Hematopoietic multipotent progenitor cell treated with erythropoietin and hydrocortisone succinate and interleukin-3 and kit ligand, for 6 days (in vitro differentiated cells): ENCODE measurements at places on chromosomes 3 and 15.

DNA sequence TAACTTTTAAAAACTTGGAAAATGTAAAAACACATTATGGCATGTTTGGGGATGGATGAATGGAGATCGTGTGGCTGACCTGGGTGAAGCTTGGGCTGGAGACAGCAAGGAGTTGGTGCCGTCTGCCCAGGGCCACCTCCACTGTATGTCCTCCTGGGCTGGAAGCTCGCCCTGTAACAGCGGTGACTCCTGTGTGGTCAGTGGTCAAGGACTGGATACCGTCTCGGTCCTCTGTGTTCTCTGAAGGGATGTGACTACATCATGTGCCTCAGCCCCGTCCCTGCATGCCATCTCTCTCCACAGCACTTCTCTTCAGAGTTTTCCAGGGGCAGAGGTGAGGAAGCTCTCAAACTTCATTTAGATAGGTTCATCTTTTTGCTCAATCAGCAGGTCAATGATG, 9.5 kb downstream of the LIMD1 start:
- DNase-seq, result no peak

DNA sequence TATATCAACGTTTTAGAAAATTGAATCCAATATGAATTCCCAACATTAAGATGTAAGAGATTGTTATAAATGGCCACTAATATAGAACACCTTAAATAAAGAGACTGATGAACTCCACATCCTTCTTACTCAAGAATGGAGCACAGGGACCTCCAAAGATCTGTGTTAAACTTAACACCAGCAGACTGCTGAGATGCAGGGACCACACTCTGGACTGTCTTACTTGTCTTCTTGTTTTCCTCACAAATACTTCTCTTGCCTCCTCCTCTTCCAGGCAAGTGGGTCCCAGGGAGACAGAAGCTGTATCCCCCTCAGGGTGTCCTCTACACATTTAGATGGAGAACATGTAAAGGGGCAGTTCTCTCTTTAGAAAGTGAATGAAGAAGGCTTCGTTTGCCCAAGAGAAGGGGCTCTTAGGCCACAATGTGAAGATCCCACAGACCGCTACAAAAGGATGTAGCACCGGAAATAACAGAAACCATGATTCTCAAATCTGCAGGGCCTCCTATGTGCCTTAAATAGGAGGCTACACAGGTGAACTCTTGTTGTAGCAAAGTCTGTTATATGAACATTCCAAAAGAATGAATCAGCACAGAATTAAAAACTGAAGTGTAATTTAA, 52.2 kb downstream of the SATB1 start:
- no peak for DNase-seq

DNA sequence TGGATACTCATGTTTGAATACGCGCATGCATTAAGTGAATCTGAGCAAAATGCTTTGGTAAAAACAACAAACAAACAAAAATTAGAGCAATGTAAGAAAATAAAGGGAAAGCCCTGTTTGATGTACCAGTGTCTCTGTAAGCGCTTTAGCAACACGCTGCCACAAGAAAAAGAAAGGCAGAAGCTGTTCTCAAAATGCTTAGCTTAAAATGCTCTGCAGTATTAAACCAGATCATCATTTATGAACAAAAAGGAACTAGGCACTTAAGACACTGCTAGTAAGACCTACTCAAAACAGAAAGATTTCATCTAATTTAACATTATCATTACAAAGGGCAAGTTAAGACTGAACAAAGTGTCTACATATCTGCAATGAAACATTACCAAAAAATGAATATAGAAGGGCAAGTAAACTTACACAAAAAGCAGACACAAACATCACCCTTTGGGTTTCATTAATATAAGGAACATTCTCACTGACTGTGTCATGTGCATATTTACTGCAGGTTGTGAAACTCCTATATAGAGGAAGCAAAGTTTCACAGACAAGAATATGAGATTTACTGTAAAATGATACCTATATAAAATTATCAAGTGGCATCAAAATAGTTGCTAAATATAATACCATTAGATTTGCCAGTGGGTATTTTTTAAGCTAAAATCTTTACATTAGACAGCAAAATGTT, 102.1 kb downstream of the FBXL22 start:
- no peak for DNase-seq

- peak; percentile 60 for DNase-seq
These were observed 19.8 kb upstream of the PIGZ start for GRCh38 chr3:196988241-196989029.

DNA sequence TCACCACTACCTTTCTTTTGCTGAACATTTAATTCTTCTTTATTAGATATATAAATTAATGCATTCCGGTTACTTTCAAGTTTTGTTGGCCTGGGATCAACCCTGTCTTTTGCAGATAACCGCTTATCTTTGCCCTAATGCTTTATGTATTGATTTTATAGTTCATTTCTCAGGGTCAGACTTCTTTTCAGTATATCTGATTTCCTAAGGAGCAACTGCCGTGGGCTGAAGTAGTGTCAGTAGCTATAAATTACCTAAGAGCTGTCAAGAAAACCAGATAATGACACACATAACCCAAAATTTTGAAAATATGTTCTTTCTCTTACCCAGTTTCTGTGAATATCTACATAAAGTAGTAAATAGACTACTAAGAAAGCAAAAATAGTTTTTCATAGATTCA, 38.0 kb downstream of the COL6A5 start:
- peak; percentile 18 for DNase-seq

- DNase-seq, result peak; percentile 82
These were observed 593 bp downstream of the CIAO2A start for GRCh38 chr15:64092864-64093626.

DNA sequence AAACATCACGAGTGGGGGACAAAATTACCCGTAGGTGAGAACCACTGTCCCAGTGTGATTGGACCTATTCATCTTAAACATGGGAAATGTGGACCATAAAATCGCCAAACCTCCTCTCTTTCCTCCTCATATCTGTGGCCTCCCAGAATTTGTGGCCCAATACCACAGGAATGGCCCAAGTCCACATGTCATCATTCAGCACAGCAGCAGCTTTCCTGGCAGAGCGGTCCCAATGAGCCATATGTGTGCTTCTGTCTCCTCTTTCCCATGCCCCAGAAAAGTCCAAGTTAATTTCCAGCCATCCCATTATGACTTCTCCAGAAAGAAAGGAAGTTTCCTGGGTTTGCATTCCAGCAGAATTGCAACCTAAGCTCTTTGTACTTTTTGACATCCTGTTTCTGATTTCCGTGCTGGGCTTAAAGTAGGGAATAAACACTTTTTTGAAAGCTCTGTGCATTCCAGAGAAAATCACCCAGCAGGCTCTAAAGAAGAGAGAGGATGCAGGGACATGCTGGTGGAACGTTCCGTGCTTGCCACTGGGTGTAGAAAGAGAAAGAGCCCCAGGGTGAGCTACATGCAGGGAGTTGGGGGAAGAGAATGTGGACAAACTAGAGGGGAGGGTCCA, 259.4 kb upstream of the PROK2 start:
- no peak for DNase-seq

DNA sequence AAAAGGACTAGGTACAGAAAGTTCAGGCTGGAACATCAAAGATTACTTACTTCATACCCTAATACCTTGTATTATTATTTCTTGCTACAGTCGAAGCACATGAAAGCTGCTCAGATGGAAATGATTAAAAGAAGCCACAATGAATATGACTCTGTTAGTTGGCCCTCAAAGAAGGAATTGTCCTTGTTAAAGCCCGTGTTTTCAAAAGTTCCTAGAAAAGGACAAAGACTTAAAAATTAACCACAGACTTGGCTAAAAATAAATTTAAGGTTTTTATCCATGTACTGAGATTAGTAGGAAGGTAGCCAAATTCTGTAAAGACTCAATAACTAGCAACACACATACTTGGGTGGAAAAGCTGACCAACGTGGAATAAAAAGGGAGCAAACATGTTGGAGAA, 251.0 kb upstream of the RARB start:
- no peak for DNase-seq

DNA sequence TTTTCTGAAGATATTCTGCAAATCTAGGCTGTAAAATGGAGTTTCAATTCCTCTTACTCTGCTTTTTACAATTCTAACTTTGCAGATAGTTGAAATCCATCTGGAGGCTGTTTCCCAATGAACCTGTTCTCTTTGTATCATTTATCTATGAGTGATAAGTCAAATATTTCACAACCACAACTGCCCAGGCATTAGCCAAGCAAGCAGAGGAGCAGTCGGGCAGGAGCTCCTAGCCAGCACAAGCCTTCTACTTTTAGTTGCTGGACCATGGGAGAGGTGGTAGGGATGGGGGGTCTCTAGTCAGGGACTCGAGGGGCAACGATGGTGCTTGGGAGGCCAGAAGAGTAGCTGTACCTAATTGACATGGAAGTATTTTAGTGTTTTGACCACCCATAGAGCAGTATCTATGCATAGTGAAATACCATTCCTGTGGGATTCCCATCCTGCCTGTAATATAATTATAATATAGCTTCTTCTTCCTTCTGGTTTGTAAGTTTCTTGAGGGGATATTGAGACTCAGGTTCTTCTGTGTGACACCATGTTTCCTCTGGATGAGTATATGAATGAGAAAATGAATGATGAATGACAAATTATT, 353.5 kb upstream of the IL12A start:
- no peak for DNase-seq

DNA sequence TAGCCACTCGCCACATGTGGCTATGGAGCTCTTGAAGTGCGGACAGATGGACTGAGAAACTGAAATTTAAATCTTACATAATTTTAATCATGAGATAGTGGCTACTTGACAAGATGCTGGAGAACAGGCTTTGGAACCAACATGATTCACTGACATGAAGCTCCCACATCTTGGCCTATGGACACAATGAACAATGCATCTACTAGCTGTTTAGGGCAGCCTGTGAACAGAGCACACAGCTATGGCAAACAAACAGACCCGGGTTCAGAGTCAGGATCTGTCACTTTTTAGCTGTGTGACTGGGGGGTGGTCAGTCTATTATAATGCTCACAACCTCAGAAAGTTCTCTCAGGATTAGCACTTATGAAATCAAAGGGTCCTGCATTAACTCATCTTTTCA, 616.6 kb downstream of the MAGI1 start:
- no peak for DNase-seq

DNA sequence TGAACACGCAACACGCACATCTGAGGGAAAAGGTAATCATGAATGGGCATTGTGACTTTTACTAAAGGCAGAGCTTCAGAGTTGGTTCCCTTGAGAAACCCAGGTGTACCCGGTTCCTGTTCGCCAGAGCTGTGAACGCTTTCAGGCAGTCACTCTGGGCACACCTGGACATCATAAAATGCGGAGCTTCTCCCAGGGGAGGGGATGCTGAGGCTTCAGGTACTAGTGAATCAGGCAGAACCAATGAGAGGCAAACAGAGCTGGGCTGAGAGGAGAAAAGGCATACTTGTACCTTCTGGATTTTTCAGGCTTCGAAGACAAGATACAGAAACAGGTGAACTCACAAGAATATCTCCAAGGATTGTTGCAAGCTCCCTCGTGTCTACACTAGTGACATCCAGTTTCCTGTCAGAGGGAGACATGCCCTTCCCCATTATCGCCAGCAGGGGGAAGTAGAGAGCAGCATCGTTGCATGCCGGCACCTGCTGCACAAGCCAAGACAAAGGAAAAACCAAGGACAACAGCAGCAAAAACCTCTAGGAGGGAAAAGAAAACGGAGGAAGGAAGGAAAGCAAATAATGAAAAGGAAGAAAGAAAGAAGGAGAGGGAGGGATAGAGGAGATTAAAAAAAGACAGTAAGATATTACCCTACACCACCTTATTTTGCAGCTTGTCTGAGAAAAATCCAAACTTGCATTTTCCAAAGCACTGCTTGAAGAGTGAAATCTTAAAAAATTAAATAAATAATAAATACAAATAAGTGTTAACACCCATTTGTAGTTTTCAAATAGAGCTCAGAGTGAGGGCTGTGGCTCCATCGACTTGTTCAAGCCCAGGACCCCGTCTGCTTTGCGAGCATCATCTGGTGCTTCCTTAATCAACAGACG, 2.0 kb downstream of the AHSG start:
- peak; percentile 81 for DNase-seq

GRCh38 chr3:64143409-64144130, 81.7 kb downstream of the PRICKLE2 start:
- no peak for DNase-seq

DNA sequence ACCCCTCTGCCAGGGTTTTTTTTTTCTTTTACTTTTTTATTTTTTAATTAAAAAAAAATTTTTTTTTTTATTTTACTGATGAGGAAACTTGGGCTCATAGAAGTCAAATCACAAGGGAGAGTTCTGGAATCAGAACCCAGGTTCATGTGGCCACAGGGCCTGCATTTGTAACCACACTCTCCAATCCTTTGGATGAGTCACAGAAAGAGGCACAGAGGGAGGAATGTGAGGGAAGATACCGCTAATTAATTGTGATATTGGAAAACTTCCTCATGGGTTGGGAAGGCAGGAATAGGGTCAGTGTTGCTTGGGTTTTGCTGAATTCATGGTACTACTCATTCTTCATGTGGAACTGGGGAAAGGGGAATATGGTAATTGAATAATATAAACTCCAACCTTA, 132.9 kb upstream of the SLC6A11 start:
- DNase-seq, result no peak

GRCh38 chr3:46467562-46467961, 2.9 kb upstream of the LTF start:
- no peak for DNase-seq

GRCh38 chr3:4587838-4588105, 94.6 kb downstream of the ITPR1 start:
- no peak for DNase-seq

GRCh38 chr3:36606871-36607765, 157.2 kb downstream of the DCLK3 start:
- DNase-seq, result no peak

- no peak for DNase-seq
These were observed 22.8 kb upstream of the KCTD6 start for GRCh38 chr3:58469096-58469495.

DNA sequence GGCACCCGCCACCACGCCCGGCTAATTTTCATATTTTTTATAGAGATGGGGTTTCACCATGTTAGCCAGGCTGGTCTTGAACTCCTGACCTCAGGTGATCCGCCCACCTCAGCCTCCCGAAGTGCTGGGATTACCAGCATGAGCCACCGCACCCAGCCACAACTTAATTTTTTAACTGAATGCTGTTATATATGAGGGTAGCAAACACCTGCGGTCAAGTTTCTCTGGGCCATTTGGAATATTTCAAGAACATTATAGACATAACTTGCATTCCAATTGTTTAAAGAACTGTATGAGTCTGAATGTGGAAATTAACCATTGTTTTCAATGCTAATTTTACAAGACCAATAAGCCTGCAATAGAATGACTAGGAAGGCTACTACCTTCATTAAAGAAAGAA, 35.7 kb upstream of the GOLGA8B start:
- DNase-seq, result no peak

- peak; percentile 78 for DNase-seq
These were observed 68.1 kb upstream of the SCN5A start for GRCh38 chr3:38717355-38718240.

- DNase-seq, result no peak
These were observed 92.2 kb downstream of the CMSS1 start for GRCh38 chr3:99909714-99910495.

DNA sequence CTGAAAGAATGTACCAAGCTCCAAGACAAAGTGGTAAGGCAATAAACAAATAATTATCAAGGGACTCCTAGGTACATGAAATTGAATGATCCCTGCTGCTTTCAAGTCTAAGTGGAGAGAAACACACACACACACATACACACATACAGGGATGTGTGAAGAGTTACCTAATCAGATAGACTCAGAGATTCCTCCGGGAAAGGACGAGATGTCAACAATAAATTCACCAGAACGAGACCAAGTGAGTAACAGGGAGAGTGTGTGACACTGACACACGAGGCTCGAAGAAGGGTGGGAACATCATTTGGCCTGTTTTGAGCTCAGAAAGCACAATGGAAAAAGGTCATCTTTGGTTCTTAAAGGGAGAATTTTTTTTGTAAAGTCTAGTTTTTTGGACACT, 13.4 kb downstream of the LRIG1 start:
- no peak for DNase-seq
